NCI-H187 (cell line): ENCODE measurements at places on chromosomes 2 and 18.

- no peak for DNase-seq
Measured at GRCh38 chr2:128348701-128349100, 30.0 kb upstream of the HS6ST1 start.

GRCh38 chr18:10119528-10119927, 205.7 kb downstream of the VAPA start:
- DNase-seq, result no peak

- DNase-seq, result peak; percentile 22
Measured at GRCh38 chr2:124027182-124027581, 2.1 kb downstream of the CNTNAP5 start.

GRCh38 chr2:7476371-7476770, 559.2 kb downstream of the RNF144A start:
- DNase-seq, result no peak

DNA sequence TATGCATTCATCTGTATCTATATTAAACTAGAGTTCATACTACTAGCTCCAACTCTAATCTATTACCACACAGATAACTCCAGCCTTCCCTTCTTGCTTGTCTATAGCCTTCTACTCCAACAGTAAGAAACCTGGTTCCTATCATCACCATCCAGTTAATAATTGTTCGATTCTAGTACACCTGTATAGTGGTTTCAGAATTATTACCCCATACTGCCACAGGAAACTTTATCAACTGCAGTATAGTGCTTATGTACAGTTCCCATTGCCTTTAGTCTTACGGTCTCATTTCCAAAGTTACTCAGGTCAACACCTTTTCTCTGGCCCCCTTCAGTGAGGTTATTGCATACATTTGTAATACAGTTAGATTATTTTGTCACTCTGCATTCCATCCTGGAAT, 14.5 kb downstream of the METTL8 start:
- no peak for DNase-seq

DNA sequence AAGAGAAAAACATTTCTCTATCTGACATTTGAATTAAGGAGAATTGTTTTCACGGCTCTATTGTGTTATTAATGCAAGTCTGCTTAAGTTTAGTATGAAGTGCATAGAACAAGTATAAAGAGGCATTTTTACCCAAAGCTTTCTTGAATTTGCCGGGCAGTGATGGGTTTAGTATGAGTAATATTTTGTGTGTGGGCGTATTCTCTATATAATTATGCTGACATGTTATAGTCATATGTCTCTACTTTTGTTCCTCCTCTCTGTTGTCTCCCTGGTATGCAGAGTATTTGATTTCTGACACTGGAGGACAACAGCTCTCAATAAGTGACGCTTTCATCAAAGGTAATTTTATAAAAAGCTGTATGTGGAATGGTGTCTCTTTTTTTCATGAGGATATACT, 45.9 kb downstream of the PIKFYVE start:
- no peak for DNase-seq

GRCh38 chr2:84940088-84940470, 30.9 kb upstream of the KCMF1 start:
- DNase-seq, result no peak

DNA sequence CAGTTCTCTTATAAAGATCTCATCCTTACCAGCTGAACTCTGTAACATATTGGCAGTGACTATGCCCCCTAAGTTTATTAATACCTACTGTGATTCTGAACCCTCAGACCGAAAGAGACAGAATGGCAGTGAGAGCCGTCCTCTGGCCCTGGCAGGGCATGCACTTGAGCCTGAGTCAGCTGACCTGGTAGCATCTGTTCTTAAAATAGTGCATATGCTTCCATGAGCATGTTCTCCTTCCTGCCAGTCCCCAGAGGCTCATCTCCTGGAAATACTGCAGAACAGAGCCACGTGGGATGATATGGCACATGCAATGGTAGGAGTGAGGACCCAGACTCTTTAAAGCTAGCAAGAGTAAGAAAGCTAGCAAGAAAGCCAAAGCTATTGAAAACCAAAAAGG, 59.0 kb downstream of the RASGRP3 start:
- DNase-seq, result no peak

DNA sequence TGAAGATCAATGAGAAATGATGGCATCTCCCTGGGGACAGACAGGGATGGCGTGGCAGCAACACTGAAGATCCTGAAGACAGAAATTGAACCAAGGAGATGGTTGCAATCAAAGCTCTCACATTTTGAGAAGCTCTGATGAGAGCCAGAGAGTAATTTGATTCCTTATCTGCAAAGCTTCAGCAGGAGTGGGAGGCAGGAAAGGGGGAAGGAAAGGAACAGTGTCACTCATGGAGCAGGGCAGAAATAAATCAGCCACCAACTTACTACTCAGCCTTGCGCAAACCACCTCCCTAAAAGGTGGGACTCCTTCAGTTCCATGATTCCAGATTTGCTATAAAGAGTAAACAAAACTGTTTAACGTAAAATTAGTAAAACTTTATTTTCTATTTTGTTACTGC, 119.2 kb downstream of the CACNB4 start:
- DNase-seq, result no peak

GRCh38 chr18:10245031-10245845, 209.2 kb upstream of the APCDD1 start:
- DNase-seq, result no peak

GRCh38 chr2:200184748-200185627, 121.5 kb upstream of the SPATS2L start:
- DNase-seq, result no peak

DNA sequence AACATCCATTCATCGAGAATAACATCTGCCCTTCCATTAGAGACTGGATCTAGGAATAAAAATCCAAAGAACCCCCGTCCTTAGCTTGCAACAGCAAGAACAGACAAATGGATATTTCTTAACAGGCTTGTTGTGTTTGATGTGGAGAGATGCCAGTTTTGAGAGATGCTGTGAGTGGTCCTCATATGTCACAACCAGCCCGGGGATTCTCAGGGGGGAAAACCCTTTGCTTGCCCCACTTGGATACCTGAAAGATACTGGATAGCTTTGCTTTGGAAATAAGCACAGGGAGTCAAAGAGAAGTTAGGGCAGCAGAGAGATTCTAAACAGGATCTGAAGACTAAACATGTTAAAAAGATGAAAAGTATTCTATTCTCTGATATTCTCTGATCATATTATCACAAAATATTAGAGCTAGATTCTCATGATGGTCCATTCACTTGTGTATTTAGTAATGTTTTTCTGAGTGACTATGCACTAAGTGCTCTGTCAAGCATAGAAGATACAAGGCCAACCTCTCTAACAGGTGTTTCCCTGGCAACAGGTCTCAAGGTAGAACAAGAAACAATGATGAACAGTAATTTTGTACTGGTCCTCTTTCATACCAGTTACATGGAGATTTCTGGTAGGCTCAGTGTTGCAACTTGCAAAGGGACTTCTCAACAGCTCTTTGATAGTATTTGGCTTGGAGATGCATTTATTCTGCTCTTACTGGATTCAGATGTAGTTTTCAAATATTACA, 348.2 kb downstream of the MYCN start:
- DNase-seq, result no peak

DNA sequence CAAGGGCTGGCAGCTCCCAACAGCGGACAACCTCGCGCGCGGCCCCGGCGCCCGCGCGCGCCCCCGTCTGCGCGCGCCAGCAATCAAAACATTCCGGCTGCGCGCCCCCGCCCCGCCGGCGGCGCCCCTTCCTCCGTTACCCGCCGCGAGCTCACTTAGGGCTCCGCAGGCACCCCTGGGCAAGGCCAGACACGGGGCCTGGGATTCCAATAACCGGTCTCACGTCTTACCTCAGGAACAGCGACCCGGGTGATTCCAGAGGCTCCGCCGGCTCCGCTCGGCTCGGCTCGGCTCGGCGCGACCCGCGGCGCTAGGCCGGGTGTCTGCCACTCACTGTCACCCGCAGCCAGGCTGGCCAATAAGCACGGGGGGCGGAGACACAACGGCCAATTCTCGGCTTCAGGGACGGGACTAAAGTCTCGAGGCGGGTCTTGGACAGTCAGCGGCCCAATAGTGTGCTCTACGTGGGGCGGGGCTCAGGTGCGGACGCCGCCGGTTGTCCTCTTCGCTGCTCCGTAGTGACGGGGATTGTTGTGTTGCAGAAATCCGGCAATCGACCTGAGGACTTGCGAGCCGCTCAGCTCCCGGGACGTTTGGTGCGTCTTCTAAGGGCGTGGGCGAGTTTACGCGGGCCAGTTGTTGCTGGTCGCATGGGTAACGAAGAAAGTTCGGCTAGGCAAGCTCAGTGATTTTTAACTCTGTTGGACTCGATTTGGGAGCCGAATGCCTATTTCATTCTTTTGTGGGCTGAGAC, at the start of the genes ANKZF1 and ATG9A:
TSS of gene ANKZF1 (plus strand) at position 502 of the 754 bp plus-strand sequence. CDS start 452 bp downstream, outside the sequence.
TSS of gene ATG9A (minus strand) at position 332 of the 754 bp plus-strand sequence. CDS start 1,612 bp downstream, outside the sequence.
- peak; percentile 83 for DNase-seq

DNA sequence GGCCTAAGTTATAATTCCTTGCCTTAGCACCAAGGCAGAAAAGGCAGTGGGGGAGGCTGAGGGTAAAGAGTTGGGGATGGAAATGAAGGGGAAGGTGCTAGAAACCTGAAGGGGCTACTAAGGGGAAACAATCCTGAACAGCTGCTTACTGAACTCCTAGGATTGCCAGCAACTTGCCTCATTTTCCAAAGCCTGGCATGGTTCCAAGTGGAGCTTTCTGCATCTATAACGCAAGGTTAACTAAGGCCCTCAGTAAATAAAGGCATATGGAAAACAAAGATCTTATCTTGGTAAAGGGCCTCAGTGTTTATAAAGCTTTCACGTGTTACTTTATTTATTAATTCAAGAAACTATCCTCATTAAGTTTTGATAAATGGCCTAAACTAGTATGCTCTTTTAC, 10.9 kb downstream of the MEP1B start:
- DNase-seq, result no peak

GRCh38 chr2:172021955-172022354, 22.2 kb downstream of the METAP1D start:
- DNase-seq, result no peak

DNA sequence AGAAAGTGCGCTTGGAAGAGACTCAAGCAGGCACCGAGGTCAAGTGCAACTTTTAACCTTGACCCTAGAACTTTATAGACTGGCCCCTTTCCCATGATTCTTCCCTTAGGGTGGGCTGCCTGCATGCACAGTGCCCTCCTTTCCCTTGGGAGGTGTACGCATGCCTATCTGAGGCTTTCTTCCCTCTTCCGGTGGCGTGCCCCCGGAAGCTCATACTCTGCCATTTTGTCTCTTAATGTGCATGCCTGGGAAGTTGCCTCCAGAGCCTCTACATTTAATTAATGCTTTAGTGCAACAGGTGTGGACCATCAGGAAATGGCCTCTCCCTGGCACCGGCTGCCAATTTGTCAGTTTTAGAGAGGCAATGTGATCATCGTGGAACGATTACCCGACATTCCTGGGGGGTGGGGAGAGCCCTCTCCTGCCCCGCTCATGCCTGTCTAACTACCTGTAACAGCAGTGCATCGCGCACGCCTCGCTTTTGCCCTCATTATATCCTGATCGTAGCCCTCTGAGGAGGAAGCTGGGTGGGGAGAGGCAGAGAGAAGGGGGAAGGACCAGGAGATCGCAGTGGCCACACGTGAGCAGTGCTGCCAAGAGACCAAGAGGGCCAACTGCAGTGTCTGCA, 194.8 kb downstream of the TFCP2L1 start:
- DNase-seq, result no peak

DNA sequence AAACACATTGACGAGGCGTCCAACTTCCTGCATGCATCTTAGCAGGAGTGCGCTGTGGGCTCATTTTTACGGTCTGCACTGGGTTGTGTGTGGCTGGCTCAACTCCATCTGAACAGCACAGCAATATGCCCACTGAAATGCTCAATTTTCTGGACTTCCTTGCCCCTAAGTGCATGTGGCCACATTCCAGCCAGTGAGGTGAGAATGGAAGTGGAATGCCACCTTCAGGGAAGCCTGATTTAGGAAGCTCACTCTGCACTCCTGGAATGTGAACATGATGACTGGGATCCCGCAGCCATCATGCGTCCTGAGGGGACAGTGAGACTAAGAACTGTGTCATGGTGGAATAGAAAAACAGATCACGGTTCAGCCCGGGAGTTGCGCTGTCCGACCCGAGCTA, 76.2 kb downstream of the PSMG2 start:
- DNase-seq, result no peak

- DNase-seq, result no peak
Measured at GRCh38 chr2:3778851-3779495, 75.6 kb downstream of the DCDC2C start.

- no peak for DNase-seq
Measured at GRCh38 chr2:220006152-220006621, 378.8 kb downstream of the SLC4A3 start.

DNA sequence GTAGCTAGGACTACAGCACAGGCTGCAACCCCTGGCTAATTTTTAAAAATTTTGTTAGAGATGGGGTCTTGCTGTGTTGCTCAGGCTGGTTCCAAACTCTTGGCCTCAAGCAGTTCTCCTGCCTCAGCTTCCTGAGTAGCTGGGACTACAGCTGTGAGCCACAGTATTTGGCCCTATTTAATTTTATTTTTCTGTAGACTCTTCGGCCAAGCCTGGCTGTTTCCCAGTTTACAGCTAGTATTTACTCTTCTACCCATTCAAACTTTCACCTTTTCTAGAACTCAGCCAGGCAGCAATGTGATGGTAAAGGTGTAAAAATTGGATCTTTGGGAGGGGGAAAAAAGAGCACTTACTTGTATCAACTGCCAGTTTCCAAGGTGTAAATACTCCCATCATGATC, 35.3 kb downstream of the SH3RF3 start:
- DNase-seq, result no peak

DNA sequence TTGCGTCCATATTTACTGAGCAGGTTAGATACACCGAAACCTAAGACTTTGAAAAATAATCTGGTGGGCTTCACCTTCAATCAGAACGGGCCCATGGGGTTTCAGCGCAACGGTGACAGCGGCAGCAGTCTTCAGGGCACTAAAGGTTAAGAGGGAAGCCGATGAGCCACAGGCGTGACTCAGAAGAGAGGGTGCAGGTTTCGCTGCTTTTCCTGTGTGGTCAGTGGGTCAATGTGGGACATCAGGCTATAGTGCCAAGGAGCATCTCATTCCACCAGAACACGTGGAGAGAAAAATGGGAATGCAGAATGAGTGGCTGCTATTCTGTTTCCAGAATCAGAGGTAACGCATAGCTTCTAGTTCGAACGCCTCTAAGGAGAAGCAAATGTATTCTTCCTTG, 8.9 kb downstream of the PTGR3 start:
- no peak for DNase-seq

DNA sequence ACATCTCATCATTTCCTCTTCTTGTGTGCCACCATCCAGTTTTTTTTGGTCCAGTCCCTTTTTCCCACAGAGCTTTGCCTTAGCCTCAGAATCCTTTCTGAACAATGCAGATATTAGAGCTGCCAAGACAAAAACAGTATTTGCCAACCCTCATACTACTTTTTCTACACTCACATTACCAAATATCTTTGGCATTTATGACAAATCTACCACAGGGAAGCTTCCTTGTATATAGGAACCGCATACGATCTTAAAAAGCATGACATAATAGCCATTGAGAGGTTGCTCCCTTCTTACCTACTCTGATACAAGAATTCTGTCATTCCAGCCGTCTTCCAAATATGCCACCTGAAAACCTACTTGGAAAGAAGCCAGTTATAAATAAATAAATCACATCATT, 9.4 kb downstream of the ZNF24 start:
- no peak for DNase-seq
